ENCODE measurements at places on chromosomes 5 and 9.

GRCh38 chr5:100188778-100189177 is 346.4 kb upstream of the FAM174A start:
- no peak for DNase-seq

- no peak for DNase-seq
These were observed 617.0 kb upstream of the CDH18 start for GRCh38 chr5:20604992-20605391.

- DNase-seq: no peak
These were observed 146.5 kb upstream of the IRX4 start for GRCh38 chr5:2029206-2029605.

DNA sequence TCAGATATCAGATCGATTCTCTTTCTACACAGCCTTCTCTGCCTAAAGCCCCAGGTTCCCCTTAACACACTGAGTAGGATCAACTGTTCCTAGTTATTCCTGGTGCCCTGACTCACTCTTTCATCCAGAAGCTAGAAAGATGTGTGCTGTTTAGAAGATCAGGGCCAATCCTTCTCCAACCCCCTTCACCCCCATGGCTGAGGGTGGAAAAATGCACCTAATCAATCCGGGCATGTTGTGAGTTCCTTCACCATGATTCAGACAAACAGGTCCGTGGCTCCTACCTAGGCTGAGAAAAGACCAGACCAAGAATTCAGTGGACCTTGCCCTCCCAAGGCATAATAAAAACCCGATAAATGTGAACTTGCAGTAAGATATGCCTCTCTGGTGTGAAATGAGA is 85.4 kb upstream of the EQTN start:
- no peak for DNase-seq
